ENCODE measurements at places on chromosomes 5 and 9. TPM values are rescaled to one million over a fixed set of nuclear protein-coding genes. Genes with fewer than 3 reads are reported as not detected.

Gene GFRA3
- total RNA-seq, result 2.4 TPM

Gene IFNA21
- not detected for total RNA-seq

Gene POLR1E
- 30.1 TPM for total RNA-seq

Gene PDGFRB
- 5.9 TPM for total RNA-seq

Gene CRHBP
- not detected for total RNA-seq

Gene NAIP
- 6.6 TPM for total RNA-seq

Gene GKAP1
- total RNA-seq, result 1.1 TPM

Gene PCDHGA7
- total RNA-seq, result 0.09 TPM

Gene TEX48
- total RNA-seq, result not detected

All from Caco-2 (cell line).